Suppressor macrophage (primary cell): ENCODE measurements at places on chromosomes 13 and 19.

GRCh38 chr13:112671359-112671758 is 18.5 kb upstream of the ATP11A start:
- DNase-seq: no peak

- DNase-seq: no peak
These were observed 43.5 kb upstream of the SERTM1 start for GRCh38 chr13:36630181-36630803.

GRCh38 chr13:23985060-23985459 is 87.8 kb upstream of the C1QTNF9B start:
- DNase-seq: no peak

GRCh38 chr13:80070024-80070703 is 270.8 kb downstream of the SPRY2 start:
- DNase-seq: no peak

DNA sequence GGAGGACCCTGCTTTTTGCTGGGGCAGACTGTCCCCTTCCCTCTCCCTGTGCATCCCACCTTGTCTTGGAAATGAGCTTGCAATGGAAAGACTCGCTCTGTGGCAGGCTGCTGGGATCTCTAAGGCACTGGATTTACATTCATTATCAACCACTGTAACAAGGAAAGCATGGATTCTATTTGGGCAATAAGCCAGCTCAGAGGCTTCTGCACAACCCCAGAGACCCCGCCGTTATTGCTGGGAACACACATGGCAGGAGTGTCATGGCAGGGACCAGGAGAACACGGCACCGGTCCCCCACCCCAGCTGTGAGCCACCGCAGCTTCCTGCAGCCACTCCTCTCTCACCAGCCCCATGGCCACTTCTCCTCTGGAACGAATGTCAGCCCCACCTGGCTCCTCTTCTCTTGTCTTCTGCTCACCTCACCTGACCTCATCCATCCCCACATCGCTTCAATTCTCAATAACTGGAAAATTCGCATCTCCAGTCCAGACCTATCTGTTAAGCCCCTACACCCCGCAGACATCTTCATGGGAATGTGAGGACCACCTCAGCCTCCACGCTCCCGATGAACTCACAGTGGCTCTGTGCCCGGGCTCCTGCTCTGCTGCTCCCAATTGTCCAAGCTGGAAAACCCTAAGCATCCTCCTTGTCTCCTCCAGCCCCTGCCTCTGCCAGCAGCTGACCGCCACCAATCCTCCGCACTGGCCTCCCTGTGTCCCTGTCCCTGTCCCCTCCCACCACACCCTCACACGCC is 181.5 kb downstream of the USP12 start:
- no peak for DNase-seq

DNA sequence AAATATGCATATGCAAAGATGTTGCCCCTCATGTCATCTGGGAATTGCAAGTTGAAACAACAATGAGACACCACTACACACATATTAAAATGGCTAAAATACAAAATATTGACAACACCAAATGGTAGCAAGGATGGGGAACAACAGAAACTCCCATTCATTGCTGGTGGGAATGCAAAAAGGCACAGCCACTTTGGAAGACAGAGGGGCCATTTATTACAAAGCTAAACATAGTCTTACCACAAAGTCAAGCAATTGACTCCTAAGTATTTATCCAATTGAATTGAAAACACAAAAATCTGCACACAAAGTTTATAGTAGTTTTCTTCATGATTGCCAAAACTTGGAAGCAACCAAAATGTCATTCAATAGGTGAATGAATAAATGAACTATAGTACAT is 6.1 kb upstream of the SERPINE3 start:
- no peak for DNase-seq

GRCh38 chr13:107901230-107901629 is 314.1 kb downstream of the LIG4 start:
- no peak for DNase-seq

- peak; percentile 67 for DNase-seq
These were observed 9.4 kb downstream of the LTBP4 start for GRCh38 chr19:40610396-40611064.

- DNase-seq: peak; percentile 27
These were observed 171.2 kb downstream of the ITGBL1 start for GRCh38 chr13:101623470-101624209.
